Cardiac ventricle fibroblast (primary cell): ENCODE measurements at places on chromosomes 16 and 17. TPM values are rescaled to one million over a fixed set of nuclear protein-coding genes. Genes with fewer than 3 reads are reported as not detected.

Gene KCTD19
- total RNA-seq: not detected in 2 replicates

Gene USP6
- 0.05 TPM in 1 of 2 replicates, not detected in the other for total RNA-seq

Gene HASPIN
- total RNA-seq: 0.31 and 1.6 TPM in 2 replicates

Gene WNK4
- 1.4 and 1.5 TPM in 2 replicates for total RNA-seq

Gene ACSM3
- 8.1 TPM in 2 replicates for total RNA-seq

Gene SPN
- total RNA-seq: not detected in 2 replicates

Gene CMTM2
- total RNA-seq: not detected in 2 replicates

Gene CIITA
- total RNA-seq: 0.19 and 1.9 TPM in 2 replicates

Gene C16orf89
- total RNA-seq: 1.4 and 2.3 TPM in 2 replicates

Gene LGALS9
- 1.3 and 2.9 TPM in 2 replicates for total RNA-seq

Gene SHCBP1
- total RNA-seq: 3.0 and 3.4 TPM in 2 replicates

Gene NPIPA5
- 2.9 and 5.5 TPM in 2 replicates for total RNA-seq

Gene SOX15
- 0.20 and 0.25 TPM in 2 replicates for total RNA-seq

Gene SCNN1G
- not detected in 2 replicates for total RNA-seq

Gene STH
- not detected in 2 replicates for total RNA-seq

Gene NXN
- total RNA-seq: 8.7 and 10.3 TPM in 2 replicates

Gene KRT17
- total RNA-seq: 7.1 and 9.5 TPM in 2 replicates
